Hematopoietic multipotent progenitor cell treated with erythropoietin and hydrocortisone succinate and interleukin-3 and kit ligand, for 6 days (in vitro differentiated cells): ENCODE measurements at places on chromosomes 7 and 10.

DNA sequence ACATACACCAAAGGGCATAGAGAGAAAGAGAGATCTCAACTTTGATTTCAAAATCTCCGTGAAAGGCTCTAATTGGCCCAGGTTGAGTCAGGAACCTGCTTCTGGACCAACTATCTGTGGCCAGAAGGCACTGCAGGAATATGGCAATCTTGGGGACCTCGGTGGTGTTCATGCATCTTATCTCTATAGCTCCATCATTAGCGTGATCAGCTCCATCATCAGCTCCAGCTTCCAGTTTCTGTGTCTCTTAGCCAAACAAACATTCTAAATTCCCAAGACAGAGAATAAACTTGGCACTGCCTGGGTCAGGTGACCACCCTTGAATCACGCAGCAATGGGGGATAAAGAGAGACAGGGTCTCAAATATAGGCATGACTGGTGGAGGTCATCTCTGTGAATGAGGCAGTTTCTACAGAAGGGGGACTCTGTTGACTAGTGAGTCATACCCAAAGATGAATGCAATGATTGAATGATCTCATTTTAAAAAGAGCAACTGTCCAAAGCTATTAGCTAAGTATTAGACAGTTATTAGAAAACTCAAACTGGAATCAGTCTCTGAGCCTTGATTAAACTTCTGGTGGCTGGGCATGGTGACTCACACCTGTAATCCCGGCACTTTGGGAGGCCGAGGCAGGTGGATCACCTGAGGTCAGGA lies 5.4 kb upstream of the NRF1 start:
- DNase-seq, result no peak

DNA sequence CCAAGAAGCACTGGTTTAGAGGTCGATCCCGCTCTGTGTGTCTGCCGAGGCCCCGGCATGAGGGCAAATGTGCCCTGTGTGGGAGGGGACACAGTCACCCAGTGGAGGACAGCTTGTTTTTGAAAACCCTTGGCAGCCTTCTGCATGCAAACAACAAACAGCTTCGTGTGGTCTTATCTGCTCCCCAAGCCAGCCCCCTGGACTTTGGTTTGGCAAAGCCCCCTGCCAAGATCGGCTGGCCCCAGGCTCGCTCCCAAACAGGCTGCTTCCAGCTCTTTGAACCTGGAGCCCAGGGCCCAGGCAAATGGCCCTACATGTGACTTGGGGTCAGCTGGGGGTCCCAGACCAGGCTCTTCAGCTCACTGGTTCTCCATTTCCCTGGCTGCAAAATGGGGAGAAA lies 2.9 kb downstream of the ELN start:
- no peak for DNase-seq

DNA sequence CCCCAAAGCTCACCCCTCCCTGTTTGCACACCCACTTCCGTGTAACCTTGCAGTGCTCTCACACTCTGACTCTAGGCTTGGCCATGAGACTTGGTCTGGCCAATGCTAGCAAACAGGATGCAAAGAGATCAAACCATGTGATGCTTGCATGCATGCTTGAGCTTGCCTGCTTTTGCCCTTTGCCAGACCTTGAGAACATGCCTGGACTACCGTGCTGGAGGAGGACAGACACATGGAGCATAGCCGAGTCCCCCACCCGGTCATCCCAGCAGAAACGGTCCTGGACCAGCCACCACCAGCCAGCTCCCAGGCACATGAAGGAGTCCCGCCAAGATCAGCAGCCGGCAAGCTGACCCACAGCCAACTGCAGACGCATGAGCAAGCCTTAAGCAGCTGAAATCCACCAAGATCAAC lies 23.4 kb downstream of the PYROXD2 start:
- peak; percentile 36 for DNase-seq

GRCh38 chr10:52245547-52245946 lies 68.5 kb upstream of the DKK1 start:
- DNase-seq, result no peak

- DNase-seq, result peak; percentile 32
These were observed 2.7 kb upstream of the AOAH start for GRCh38 chr7:36726806-36727503.

DNA sequence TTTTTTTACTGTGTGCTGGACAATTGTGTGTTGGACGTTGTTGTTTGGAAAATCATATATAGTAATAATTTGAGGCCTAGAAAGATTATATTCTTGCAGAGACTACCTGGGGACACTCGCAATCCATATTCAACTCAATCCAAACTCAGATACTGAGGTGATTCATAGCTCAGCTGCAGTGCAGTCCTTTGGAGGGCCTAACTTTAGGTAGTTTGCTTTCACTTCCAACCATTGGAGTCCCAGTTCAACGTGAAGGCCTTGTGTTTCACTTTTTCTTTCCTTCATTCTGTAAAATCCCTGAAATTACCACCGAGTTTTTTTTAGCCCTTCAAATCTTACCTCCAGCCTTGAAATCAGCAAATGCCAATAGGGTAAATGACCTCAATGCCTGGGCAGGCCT lies 32.3 kb downstream of the ATRNL1 start:
- DNase-seq, result no peak

DNA sequence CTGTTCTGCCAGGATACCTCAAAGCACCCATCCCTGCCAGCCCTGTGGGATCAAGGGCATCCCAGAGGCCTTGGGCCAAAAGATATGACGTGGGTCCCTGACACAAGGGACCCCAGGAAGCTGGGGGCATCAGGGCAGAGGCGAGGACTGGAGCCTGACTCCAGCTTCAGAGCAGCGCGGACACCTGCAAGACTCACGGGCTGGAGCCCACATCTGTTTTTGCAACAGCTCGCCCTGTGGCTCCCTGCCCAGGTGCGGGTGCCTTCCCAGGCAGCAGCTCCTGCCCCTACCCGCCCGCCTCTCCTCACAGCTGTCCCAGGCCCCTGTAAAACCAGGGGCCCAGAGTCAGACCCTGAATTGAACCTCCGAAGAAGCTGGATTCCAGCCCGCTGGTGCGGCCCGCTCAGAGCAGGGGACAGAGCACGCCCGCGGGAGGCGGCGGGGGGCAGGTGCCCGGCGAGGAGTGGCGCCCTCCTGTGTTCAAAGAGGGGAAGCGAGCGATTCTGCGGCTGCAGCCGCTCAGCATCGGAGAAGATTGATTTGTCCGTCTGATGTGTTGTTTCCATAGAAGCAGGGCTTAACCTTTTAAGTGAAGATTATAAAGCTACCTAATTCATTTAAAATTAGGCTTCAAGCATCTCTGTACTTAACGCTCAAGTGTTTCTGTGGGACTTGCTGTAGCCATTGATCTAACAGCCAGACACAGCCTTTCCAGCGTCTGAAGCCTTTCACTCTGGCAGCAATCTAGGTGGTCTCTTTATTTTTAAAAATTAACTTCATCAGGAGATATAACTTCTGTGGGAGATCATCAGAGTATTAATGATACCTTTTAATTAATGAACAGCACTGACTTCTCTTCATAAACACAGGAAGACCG lies 88.4 kb downstream of the BEND7 start:
- DNase-seq, result peak; percentile 76

DNA sequence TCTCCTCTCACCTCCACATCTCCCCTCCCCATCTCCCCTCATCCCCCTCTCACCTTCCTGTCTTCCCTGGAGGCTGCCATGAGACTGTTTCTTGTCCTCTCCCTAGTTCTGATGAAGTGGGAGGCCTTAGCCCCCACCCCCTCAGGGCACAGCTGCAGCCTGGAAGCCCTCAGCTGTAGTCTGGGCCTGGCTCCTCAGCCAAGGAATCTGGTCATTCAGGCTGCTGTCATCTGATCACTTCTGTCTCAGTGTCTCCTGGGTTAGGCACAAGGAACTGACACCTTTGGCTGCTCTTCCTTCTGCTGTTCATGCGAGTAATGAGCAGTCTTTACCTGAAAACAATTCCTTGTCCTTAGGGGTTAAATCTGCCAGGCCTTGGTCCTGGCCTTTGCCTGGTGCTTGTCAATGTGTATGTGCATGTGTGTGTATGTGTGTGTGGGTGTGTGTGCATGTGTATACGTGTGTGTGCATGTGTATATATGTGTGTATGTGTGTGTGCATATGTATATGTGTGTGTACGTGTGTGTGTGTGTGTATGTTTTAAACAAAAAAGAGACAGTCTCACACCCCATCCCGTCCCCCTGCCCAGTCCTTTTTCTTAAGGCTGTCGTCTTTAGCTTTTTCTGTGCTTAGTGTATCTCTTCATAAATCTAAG lies 153.5 kb upstream of the TMEM72 start:
- no peak for DNase-seq
